GM13976 (cell line): ENCODE measurements at places on chromosomes 7 and 10.
A peak's percentile ranks its signal among the peaks of the same experiment; 100 is the strongest.

- no peak for DNase-seq
Observed at GRCh38 chr10:34407324-34407805, 407.7 kb downstream of the PARD3 start.

- DNase-seq: no peak
Observed at GRCh38 chr7:90492250-90492649, 22.8 kb downstream of the PTTG1IP2 start.

- no peak for DNase-seq
Observed at GRCh38 chr7:108059526-108059925, 56.6 kb upstream of the LAMB1 start.

- no peak for DNase-seq
Observed at GRCh38 chr7:113804475-113805095, 114.2 kb downstream of the PPP1R3A start.

GRCh38 chr7:141251957-141252356 lies 178.1 kb downstream of the TMEM178B start:
- DNase-seq: no peak

DNA sequence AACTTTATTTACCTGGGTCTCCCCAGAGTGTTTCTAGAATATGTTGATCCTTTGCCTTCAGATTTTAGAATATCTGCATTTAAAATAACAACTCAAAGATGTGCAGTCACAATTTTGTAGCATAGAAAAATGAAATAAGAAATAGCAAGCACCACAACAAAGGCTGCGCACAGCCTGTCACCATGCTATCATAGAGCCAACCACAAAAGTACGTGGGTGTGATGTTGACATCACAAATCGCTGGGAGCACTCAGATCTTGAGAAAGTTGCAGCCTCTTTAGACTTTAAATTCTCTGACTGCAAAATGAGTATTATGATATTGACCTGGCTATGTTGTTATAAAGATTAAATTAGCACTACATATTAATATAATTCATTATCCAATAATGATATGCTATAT lies 177.9 kb downstream of the TNS3 start:
- no peak for DNase-seq

GRCh38 chr10:29472301-29473086 lies 162.3 kb downstream of the SVIL start:
- no peak for DNase-seq

DNA sequence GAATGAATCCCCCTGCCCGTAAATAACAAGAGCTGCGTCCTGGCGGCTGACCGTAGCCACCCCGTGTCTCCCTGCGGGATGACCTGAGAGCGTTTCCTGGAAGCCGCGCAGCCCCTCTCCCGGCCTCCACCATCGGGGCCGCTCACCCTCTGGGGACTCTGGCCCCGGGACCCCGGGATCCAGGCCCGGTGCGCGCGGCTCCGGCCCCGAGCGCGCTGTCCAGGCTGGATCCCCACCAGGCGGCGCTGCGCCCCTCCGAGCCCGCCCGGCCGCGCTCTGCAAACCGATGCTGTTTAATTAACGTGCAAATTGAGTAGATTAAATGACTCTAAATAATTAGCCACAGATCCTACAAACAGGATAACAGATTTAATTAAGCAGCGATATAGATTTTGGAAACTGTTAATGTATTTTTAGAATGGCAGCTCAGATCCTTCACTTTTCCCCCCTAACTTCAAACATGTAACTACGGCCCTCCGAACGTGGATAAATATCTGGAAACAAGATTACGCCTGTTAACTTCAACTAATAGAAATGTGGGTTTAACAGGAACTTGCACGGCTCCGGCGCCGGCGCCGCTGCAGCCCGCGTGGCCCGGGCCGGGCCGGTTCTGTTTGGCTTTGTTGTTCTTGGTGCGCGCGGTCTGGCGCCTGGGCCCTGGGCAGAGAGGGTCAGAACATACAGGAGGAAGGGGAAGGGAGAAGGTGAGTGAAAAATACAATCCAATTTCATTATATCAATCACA lies 7.1 kb upstream of the UNCX start:
- peak; percentile 86 for DNase-seq

DNA sequence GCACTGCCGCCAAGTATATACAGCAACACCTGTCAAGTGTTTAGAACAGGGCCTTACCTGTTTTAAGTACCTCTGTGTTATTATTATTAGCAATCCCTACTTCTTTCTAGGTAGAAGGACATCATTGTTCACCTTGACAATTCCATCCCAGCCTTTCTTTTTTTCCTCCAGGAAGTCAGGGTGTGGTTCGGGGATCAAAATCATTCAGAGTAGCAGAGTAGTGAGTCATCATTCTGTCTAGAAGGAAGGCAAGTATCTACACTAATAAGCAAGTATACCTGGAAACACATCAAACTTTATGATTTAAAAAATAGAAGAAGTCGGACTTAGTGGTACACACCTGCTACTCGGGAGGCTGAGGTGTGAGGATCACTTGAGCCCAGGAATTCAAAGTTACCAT lies 25.5 kb upstream of the CAPZA2 start:
- no peak for DNase-seq

- DNase-seq: no peak
Observed at GRCh38 chr10:76969366-76969948, 668.2 kb downstream of the KCNMA1 start.
